ENCODE measurements at places on chromosomes 5 and 9. TPM values are rescaled to one million over a fixed set of nuclear protein-coding genes. Genes with fewer than 3 reads are reported as not detected.

The SLC34A1 gene
- total RNA-seq = not detected

The NOXA1 gene
- 2.7 TPM for total RNA-seq

The GRM6 gene
- not detected for total RNA-seq

The TYRP1 gene
- 0.63 TPM for total RNA-seq

The INSL4 gene
- not detected for total RNA-seq

The SSBP2 gene
- 62.9 TPM for total RNA-seq

The DDX41 gene
- total RNA-seq = 92.1 TPM

The TPM2 gene
- 8,856 TPM for total RNA-seq

The ATP6V1G1 gene
- total RNA-seq = 98.6 TPM

The PCA3 gene
- 1.0 TPM for total RNA-seq

The DOCK8 gene
- 49.9 TPM for total RNA-seq

The CYSRT1 gene
- total RNA-seq = 0.40 TPM

The FGF18 gene
- total RNA-seq = not detected

The KIF4B gene
- under 0.01 TPM for total RNA-seq

The PCDHB15 gene
- 7.0 TPM for total RNA-seq

The TAF11L10 gene
- total RNA-seq = not detected

The CETN3 gene
- total RNA-seq = 4.3 TPM

The LCN12 gene
- total RNA-seq = not detected

The MYMK gene
- not detected for total RNA-seq

The CORO2A gene
- total RNA-seq = 2.3 TPM

The PRDM9 gene
- total RNA-seq = not detected

The RMI1 gene
- total RNA-seq = 11.6 TPM

The AMACR gene
- total RNA-seq = 10.4 TPM
